Islet precursor cell (in vitro differentiated cells): ENCODE measurements at places on chromosomes 13 and 19.

DNA sequence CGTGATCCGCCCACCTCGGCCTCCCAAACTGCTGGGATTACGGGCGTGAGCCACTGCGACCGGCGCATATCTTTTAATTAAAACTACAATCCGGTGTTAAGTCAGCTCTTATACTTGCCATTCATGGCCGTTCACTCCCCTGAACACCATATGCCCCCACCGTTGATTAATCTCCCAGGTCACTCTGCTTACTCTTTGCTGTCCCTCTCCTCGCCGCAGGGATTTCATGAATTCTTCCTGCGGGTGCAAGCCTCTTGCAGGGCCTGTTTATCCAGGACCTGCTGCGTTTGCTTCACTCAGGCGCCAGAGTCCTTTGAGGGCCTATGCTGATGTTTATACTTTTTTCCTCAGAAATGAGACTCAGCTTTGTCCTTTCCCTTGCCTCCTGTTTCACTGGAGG, 996 bp downstream of the ERVV-2 start:
- DNase-seq: no peak

DNA sequence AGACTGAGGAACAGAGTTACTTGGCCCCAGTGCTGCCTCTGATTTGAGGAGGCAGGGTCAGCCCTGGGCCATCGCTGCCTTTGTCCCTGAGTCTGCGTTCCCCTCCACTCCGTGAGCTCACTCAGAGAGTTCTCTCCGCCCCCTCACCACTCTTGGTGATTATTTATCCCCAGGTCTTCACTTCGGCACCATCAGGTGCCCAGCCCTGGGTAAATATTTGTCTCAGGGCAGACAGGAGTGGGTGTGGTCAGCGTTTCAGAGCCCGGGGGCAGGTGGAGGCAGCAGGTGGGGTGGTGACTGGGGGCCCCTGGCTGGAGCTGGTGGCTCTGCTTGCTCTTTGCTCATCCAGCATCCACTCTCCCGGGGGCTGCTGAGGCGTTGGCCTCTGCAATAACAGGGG, 20.6 kb downstream of the PPP1R37 start:
- no peak for DNase-seq

DNA sequence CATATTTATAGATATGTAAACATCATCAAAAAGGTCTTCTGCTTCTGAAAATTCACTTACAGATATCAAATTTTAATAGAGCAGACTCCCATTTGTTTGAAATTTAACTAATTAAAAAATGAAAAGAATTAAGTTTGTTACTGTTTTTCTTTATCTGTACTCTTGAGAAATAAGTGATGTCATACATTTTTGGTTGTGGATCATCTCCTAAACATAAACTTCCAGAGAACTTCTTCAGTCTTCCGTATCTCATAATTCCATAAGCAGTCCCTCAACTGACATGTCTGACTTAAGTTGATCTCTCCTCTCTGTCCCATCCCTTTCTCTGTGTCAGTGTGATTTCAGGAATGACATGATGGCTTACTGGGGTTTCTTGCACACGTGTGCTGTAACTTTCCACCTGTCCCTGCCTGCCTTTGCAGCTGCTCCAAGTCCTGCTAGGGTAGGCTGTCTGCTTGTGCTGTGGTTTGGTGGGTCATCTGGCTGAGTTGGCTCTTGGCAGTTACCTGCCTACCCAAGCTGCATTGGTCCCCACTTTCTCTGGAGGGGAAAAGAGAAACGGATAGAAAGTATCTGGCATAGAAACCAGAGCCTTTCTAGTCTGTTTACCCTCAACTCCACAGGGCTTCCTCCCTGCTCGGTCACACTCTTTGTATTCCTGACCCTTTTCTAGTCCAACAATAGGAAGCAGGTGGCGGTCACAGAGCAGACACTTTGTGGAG, 127.1 kb downstream of the GGACT start:
- no peak for DNase-seq

DNA sequence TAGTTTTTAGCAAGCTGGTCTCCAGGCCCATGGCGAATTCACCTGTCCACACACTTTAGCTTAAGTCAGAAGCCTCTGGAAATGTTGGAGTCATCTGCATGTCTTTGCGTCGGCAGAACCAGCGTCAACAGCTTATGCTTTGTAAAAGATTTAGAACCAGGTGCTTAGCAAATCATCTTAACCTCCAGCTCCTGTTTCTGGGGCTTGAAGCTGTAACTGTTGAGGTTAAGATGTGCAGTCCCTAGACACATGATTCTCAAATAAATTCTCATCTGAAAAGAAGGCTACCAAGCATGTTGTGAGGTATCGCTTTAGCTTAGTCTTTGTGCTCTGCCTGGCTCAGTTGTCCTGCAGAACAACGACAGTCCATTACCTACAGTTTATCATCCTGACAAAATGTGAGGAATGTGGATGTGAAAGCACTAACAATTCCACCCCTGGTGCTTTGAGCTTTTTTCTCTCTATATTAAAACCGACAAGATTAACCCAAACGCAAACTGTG, 4.4 kb downstream of the EFNB2 start:
- DNase-seq: no peak

GRCh38 chr19:7781157-7781556, 18.1 kb downstream of the CLEC4M start:
- no peak for DNase-seq
